ENCODE measurements at places on chromosomes 2 and 18.

- DNase-seq, result no peak
These were observed 145.7 kb downstream of the SMAD7 start for GRCh38 chr18:48804856-48805610.

GRCh38 chr18:13011719-13012118, 20.6 kb downstream of the CEP192 start:
- DNase-seq, result no peak

GRCh38 chr2:88252646-88253045, 82.5 kb downstream of the THNSL2 start:
- no peak for DNase-seq

DNA sequence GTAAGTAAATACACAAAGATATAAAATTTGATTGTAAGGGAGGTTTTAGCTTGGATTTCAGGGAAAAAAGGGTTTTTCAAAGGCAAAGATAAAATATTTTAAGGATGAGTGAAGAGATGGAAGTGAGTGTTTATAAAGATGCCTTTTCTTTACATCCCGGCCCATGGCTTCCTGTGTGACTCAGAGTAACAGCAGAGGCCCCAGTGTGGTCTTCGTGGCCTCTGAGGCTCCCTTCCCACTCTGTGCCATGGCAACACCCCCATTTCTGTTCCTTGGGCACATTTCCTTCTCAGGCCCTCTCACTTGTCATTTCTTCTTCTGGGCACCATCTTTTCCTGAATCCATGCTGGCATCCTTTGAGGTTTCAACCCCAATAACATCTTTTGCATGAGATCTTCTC, 92.6 kb upstream of the TMEM18 start:
- DNase-seq, result no peak

DNA sequence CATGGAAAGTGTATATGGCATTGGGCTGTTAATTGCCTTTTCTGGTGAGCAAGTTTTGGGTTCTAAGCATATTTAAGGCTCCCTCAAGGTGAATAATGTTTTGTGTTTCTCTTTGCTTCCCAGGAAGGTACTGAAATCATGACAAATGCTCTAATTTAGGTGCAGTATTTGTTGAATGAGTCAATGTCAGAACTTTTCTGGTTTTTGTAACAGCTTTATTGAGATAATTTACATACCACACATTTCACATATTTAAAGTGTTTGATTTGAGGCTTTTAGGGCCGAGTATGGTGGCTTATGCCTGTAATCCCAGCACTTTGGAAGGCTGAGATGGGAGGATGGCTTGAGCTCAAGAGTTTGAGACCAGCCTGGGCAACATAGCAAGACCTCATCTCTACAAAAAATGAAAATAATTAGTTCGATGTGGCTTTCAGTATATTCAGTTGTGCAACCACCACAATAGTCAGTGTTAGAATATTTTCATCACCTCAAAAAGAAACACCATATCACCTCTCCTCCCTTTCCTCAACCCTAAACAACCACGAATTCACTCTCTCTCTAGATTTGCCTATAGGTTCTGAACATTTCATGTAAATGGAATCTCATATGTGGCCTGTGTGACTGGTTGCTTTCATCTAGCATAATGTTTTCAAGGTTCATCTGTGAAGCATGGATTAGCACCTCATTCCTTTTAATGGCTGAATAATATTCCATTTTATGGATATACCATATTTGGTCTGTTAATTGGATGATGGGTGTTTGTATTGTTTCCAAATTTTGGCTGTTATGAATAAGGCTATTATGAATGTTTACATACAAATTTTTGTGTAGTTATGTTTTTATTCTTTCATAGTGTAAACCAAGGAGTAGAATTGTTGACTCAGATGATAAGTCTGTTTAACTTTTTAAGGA, 54.9 kb downstream of the MGAT5 start:
- no peak for DNase-seq

GRCh38 chr2:166665991-166666940, 172.2 kb upstream of the SCN7A start:
- no peak for DNase-seq

DNA sequence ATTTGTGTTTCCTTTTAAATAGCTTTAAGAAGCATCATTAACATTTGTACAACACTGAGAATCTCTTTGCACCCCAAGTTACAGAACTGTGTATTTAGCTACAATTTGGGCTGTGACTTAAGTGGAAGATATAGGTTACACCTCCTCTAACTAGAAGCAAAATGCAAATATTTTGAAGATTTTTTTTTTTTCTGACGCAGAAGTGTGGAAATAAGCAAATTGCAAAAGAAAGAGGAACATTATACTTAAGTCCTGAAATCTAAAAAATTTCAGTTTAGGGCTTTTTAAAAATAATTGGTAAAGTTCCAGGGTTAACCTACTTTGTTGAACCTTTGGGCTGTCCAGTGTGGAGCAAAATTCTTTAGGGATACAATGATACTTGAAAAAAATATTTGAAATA, 41.4 kb upstream of the RBMS1 start:
- DNase-seq, result no peak

DNA sequence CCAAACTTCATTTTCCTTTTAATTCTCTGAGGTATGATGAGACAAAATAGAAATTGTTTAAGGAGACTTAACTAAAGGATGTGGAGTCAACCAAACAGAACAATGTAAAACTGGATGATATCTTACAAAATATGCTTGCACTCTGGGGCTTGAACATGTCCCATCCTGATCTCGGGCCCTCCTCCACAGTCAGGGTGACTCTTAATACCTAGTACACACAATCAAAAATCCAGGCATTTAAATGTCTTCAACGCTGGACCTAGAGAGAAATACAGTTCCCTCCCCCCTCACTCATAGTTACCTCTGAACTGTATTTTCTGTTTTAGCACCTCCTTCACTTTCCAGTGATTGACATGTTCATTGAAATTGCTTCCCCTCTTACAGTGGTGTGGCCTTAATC, 36.9 kb upstream of the SERPINB2 start:
- DNase-seq, result no peak

DNA sequence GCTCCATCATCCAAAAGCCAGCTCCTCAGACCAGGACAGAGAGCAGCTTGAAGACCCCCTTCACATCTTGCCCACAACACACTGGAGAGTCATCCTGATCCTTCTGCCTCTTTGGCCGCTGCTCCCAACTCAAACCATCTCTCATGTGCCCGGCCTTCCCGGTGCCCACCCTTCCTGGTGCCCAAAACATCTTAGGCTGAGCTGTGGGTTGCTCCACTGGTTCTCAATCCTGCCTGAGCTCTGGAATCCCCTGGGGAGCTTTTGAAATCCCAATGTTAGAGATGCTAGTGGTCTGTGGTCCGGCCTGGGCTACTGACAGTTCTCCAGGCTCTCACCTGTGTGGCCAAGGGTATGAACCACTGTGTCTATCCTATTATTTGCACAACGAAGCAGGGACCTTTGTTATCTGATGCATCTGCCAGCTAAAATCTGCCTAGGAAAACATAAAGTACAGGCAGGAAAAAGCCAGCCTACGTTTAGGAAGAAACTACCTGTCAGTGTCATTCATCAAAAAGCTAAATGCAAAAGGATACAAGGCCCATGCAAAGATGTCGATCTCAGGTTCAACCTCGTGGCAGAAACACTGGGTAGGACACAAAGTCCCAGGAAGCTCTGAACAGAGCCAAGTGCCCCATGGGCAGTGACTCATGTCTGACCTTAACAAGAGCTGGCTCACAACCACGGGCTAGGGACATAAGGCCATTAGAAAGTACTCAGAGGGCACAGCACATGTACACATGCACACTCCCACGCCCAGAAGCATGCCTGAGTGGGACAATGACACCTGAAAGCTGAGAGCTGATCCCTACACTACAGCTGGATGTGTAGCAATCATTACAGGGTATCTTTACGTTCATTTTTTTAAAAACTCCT, 30.8 kb downstream of the TBC1D8 start:
- no peak for DNase-seq

GRCh38 chr2:189474526-189474925, 33.3 kb downstream of the WDR75 start:
- DNase-seq, result no peak

GRCh38 chr2:71798266-71799012, 345.1 kb downstream of the DYSF start:
- no peak for DNase-seq

- no peak for DNase-seq
These were observed 5.8 kb downstream of the NEURL3 start for GRCh38 chr2:96499061-96499960.

DNA sequence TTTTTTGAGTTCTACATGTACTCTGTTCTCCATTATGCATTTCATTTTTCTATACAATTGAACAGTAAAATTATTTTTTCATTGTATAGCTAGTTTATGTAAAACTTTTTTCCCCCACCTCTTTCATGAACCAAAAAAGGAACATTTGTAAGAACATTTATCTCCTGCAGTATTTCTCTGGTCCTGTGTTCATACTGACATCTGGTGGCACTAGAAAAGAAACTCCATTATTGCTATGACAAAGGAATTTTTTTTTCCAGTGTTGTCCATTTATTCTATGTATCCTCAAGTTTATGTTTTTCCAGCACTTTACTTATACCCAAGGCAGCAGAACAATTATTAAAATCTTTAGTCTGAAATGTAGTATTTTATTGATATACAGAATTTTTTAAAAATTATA, 27.4 kb upstream of the CHAC2 start:
- DNase-seq, result no peak

DNA sequence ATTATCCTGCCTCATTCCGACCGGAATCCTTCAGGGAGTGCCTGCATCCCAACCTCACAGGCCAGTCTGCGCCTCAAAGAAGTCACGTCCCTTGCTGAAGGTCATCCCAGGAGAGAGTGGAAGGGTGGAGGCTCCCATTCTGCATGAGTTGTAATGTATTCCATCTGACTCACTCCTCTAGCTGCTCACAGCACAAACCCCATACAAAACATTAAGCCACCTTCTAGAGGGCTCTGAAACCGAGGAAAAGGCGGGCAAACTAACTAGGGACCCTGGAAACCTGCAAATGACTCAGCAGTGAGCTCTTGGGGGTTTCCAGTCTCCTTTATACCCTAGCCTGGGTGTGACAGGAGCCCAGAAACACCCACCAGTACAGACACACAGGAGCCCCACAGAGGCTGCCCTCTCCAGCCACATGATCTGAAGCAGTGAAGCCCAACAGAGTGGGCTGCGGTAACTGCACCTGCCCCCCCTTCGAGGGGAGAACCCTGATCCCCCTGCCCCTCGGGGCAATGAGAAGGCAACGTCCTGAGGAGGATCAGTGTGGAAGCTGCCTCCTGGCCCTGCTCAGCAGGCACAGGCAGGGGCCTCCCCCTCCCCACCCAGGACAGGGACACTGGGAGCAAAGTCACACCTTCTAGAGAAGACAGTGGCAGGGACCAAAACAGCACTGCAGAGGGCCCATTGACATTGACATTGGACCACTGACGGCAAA, 69.3 kb upstream of the SNTG2 start:
- no peak for DNase-seq

DNA sequence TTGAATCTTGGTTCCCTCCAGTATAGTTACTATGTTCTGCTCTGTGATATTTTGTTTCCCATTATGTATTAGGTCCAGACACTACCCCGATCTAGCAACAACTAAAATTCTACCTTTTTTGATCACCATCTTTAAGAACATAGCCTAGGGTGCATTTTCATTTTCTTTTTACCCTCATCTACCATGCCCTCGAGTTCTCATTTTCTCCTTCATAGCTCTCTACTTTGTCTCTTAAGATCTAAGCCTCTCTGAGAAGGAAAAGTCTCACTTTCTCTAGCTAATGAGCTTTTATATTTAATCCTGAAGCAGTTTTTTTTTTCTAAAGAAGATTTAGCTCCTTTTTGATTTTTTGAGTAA, 1089.4 kb upstream of the SLC39A10 start:
- DNase-seq, result no peak

GRCh38 chr2:203802342-203803052, 65.1 kb upstream of the CTLA4 start:
- DNase-seq, result no peak

DNA sequence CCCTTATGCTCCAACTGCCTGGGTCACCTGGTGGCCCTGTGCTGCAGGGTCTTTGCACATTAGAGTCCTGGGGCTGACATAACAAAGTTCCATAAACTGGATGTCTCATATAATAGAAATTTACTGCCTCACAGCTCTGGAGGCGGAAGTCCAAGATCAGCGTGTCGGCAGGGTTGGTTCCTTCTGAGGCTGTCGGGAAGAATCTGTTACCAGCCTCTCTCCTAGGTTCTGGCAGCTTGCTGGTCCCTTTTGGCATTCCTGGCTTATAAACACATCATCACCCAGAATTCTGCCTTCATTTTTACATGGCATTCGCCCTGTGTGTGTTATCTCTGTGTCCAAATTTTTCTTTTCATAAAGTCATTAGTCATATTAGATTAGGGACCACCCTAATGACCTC, 170.5 kb downstream of the NDUFA10 start:
- no peak for DNase-seq

DNA sequence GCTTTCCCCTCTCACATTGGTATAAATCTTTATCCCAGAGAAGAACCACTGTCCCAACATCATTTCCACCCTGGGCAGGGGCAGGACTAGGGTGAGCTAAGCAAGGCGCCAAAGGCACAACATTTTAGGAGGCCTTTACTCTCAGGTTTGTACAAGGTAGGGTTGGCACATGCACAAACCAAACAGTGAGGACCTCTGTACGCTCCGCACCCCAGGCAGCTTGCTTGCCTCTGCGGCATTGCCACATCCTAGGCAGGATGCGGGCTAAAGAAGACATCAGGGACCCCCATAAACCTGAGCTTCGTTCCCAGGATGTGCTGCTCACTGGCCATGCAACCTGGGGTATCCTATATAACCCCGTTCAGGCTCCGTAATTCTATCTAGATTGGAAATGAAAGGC, 128.1 kb upstream of the DAPL1 start:
- no peak for DNase-seq

DNA sequence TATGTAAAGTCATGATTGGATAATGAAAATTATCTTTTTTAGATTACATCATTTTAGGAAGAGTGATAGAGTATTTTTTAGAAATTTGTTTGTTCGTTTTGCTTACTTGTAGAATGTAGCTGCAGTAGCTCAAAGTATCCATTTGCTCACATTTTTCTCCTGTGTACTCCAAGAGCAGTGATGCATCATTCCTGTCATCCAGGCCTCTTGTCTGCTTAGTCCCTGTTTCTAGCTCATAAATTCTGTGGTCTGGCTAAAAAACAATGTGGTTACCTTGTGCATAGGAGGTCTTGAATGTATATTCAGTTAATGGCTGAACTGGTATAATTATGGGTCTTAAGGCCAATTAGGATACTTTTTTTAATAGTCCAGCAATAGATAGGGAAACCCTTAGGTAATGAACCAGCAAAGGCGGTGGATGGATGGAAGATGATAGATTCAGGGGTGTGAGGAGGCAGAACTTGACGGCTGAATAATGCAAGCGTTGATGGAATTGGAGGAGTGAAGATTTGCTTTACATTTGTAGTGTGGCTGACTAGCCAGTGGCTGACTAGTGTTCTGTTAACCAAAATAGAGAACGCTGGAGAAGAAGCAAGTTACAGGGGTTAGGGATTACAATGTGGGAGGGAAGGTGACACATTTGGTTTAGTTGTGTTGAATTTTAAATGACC, 145.0 kb downstream of the ZNF407 start:
- no peak for DNase-seq

DNA sequence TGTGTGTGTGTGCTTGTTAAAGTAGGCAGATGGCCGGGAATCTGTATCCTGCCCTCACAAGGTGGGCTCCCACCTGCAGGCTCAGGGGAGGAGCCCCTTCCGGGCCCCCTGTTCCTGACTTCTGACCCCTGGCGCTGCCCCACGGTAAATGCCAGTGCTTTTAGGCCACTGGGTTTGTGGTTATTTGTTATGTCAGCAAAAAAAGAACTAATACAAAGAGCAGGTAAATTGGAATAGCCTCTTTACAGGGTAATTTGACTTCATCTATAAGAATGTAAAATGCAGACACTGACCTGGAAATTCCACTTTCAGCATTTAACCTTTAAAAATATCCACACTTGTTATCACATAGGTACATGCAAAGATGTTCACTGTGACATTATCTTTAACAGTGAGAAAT, 44.2 kb downstream of the RTP5 start:
- DNase-seq, result no peak
